Mesendoderm (in vitro differentiated cells): ENCODE measurements at places on chromosomes 3 and 15.

- no peak for DNase-seq
Observed at GRCh38 chr3:140053794-140054193, 118.8 kb downstream of the CLSTN2 start.

- DNase-seq, result no peak
Observed at GRCh38 chr3:170610321-170610884, 24.5 kb upstream of the SLC7A14 start.

DNA sequence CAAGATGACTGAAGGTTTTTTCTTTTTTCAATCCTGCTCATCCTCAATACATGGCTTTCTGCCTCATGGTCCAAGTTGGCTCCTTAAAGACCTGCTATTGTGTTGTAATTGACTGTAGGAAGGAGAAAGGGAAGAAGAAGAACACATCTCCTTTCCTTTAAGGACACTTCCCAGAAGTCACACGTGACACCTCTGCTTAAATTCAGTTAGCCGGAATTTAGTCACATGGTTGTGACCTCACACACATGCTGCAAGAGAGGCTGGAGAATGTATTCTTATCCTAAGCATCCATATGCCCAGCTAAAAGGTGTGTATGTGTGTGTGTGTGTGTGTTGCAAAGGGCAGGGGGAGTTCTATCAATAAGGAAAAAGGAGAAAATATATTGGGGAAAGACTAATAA is 185.8 kb upstream of the IL12A start:
- no peak for DNase-seq

DNA sequence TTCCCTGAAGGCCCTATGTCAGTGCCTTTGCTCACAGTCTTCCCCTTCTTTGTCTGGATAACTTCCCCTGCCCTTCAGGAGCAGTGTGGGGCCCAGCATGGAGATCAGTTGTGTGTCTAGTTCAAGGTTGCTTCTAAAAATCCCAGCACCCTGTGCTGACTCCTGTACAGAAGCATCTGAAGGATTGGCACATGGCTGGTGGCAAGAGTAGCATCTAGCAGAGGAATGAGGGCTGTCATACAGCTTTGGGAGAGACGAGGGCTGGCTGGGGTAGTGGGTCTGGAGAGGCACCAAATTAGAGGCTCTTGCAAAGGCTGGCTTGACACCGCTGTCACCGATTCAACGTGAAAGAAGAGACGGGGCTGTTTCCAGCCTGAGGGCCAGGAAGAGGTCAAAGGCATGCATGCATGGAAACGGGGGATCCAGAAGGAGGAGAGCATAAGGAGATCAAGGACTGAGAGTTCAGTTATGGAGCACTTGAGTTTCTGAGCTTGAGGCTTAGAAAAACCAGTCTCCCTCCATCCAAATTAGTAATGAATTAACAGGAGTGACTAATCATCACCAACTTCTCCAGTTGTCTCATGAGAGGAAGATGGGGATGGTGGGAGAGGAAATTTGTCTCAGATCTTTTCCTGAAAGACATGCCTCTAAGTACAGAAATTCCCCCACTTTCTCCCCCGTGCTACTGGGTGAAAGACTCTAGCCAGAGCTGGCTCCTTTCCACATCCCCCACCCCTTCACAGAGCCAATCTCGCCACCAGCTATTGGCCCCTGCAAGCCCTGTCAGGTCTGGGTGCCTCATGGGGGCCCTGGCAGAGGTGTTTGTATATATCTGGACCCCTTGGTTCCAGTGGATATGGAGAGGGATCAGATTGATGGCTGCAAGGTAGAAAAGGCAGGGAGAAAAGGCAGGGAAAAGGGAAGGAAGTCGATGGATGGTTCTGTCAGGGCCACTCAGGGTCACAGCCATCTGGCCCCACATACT is 45.9 kb downstream of the SLCO2A1 start:
- no peak for DNase-seq

DNA sequence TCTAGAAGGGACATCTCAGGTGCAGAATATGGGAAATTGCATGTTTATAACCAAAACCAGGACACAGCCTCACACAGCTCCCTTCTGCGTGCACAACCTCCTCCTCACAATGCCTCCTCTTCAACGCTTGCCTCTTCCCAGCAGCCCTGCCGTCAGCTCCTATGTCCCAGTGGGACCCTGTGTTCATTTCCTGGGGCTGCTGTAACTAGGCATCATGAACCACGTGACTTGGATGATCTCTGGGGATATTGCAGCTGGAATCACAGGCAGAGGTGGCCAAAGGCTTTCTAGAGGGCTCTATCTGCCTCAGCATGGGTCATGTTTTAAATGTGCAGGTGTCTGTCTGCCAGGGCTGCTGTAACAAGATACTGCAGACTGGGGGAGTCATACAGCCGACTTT is 375.3 kb downstream of the OCA2 start:
- DNase-seq, result no peak

DNA sequence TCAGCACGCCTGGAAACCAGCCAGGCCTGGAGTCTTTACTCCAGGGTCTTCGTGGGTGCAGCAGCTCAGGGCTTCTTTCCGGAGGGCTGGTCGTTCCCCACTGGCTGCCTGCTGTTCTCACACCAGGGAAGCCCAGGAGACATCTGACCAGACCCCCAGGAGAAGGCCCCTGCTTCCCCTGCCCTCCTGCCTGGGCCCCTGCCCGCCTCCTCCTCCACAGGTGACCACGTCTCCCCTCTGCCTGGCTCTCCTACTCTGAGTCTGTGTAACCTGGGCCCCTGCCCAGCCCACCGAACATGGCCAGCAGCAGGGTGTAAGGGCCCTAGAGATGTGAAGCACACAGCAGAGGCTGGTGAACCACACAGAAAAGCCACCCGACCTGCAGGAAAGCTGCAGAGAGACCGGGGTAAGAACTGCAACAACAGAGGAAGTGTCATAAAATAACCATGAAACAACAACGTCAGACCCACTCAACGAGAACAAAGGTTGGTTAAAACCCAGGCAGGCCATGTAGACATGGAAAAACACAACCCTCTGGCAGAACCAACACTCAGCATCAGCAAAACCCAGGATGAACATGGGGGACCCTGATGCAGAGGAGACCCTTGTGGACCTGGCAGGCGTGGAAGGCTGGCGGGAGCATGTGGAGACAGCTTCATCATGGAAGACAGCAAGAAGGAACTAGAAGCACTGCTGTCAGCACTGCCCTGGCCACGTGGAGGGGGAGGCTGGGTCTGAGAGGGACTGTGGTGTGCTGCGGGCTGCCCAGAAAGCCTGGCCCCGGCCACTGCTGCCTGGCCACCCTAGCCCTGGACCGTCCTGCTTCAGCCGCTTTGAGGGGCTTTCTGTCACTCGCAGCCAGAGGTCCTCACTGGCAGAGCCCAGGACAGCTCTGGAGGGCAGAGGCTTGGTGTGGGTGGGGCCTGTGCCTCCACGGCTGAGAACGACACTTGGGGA is 20.4 kb downstream of the UROC1 start:
- no peak for DNase-seq

GRCh38 chr3:3149560-3149959 is 22.8 kb downstream of the TRNT1 start:
- DNase-seq, result no peak

DNA sequence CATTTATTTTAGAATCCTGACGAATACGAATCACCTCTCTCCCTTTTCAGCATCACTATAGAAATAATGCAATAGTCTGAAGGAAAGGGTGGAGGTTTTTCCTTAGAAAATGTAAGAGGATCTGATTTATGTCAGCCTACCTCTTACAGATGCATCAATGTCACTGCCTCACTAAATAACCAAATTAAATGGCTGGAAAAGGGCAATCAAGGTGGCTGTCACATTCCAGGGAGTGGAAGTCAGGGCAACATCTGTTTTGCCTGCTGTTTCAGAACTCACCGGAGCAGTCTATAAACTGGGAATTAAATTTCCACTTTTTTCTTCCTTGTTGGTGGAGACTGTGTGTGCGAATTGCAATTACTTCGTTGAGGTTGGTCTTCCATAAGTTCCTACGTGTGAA is 299.3 kb upstream of the PDZRN3 start:
- DNase-seq, result no peak

DNA sequence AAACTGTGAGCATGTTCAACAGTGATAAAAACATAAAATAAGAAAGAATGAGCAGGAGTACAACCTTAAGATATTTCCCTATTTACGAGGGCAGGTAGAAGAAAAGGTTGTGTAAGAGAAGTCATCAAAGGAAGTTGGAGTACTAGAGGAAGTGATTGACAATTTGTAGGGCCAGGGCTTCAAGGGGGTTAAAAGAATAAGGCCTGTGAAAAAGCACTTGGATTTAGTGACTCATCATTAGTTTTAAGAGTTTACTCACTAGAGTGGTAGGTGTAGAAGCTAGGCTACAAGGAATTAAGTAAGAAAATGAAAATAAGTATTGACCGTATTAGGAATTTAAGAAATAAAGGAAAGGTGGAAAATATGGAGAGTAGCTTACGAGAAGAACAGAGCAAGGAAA is 23.6 kb downstream of the KCNMB3 start:
- peak; percentile 60 for DNase-seq

GRCh38 chr3:176351408-176351807 is 845.9 kb downstream of the TBL1XR1 start:
- no peak for DNase-seq
